ENCODE measurements at places on chromosomes 16 and 17.
A peak's percentile ranks its signal among the peaks of the same experiment; 100 is the strongest.

DNA sequence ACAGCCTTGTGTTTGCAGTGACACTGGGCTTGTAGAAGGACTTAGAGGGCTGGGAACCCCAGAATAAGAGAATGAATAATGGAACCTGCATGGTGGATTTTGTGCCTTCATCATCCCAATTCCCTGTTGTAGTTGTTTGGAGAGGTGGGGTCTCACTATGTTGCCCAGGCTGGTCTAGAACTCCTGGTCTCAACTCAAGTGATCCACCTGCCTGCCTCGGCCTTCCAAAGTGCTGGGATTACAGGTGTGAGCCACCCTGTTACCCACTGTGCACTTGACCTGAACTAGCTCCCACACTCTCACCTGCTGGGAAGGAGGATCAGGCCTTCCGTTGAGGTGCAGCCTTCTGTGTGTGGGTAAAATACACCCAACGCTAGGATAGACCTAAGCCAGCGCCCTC, 55.4 kb downstream of the RAP1GAP2 start:
- DNase-seq, result no peak

- no peak for DNase-seq
Observed at GRCh38 chr16:78198288-78198687, 98.8 kb downstream of the WWOX start.

DNA sequence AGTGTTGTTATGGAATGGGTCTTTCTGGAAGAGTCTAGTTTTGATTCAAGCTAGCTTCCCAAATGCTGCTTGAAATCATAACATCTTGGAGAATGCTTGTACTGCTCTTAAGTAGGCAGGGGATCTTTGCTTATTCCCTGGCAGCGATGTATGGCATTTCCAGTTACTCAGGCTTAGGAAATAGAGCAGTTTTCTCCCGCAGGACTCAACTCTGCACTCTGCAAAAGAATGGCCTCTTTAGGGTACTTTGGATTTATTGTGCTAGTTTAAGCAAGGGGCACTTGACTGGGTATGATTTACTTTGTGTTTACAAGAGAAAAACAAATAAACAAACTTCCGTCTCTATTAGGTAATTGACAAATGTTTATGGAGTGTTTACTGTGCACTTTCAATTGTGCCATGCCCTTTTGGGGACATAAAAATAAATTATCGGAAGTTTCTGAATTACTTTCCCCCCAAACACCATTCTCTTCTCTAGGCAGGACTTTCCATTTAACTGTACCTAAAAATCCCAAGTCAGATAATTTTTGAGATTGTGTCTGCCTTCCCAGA, 164.0 kb downstream of the MAP2K6 start:
- DNase-seq, result no peak

DNA sequence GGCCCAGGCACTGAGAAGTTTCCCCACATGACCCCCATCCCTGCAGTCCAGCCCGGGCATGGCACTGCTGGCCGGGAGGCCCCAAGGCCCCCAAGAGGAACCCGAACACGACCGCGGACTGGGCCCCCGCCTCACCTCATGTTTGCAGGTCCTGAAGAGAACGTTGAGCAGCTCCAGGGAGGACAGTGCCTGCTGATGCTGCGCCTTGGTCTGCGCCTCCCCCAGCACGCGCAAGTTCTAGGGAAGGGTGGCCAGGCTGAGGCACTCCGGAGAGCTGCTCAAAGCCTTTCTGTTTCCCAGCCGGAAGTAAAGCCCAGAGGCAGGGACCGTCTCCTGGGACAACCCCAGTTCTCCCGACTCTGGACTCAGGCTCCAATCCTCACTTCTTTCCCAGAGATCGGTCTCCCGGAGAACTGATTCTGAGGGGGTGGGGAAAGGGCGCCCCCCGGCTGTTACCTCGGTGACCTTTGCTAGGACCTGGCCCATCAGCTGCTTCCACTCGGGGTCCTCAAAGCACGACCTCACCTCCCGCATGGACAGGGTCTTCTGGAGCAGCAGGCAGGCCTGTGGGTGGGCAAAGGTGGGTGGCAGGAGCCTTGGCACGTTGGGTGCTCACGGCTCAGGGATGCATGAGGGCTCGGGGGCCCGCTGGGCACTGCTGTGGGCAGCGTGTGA, 13.7 kb downstream of the MYBBP1A start:
- DNase-seq, result no peak

DNA sequence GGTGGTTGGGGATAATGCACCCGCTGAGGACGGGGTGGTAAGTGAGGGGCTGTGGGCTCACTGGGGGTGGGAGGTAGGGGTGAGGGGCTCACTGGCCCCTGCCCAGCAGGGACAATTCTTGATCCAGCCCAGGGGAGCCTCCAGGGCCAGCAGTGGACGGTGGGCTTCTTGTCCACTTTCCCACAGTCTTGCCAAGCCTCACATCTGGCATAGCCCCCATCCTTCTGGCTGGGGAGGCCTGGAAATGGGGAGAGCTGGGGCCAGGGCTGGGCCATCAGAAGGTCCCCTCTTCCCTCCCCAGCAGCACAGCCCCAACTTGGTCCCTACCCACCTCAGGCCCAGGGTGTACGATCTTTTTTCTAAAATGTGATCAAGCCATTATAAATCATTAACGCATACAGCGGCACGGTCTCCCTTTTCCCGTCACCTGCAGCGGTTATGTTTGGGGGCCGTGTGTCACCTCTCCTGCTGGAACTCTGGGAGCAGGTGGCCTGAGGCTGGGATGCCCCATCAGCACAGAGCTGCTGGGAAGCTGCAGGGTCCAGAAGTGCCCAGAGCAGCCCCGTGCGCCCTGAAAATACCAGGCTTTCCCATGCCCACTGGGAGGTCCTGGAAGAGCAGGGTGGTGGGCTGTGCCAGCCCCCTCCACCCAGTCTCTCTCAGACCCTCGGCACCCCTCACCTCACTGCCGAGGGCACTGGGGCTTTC, 7.2 kb upstream of the SETD6 start:
- DNase-seq, result no peak

DNA sequence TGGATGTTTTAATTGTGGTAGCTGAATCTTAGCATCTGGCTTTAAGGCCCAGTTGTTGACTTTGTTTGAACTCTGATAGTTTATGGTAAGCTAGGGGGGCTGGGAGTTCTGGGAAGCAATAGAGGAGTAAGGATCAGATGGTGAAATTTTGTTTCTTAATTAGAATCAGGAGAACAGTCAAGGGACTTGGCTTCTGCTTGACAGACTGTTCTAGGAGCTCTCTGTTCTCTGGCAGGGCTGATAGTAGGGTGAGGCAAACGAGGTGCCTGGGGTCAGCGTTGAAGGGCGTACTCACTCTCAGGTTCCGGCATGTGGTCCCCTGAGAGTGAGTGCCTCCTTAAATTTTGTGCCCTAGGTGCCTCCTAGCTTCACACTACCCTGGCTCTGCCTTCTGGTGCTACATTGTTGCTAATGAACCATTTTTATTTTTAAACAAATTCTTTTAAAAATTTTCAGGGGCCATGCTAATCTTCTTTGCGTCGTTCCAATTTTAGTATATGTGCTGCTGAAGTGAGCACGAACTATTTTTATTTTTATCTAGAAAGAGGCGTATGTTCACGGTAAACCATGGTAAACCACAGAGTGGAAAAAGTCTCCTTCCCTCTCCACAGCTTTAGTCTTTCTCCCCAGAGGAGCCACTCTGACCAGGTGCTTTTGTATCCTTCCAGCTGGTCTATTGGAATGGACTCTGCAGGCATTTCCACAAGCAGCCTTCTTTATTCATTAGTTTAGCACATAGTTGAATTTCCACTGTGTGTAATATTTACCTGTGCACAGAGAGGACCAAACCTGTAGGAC, 19.7 kb downstream of the SLC7A6 start:
- DNase-seq, result no peak

DNA sequence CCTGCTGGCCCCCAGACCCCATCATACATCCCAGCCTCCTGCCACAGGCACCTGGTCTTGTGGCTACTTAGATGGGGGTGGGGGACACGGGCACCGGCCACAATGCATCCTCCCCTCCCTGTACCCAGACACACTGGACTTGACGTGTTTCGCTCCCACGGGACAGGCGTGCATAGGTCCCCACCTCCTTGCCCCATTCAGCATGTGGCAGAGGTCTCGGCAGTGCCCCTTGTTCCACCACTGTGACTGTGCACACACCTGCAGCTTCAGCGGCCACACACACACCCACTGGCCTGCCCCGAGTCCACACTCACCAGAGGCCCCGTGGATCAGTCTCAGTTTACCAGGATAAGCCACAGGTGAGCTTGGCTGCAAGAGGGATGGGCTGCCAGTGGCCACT, 109.6 kb downstream of the ENGASE start:
- no peak for DNase-seq

GRCh38 chr17:68955181-68955841, at the start of gene ABCA8:
TSS of gene ABCA8 (minus strand) at chr17:68955392. CDS start at chr17:68942034, 13,358 bp downstream.
- no peak for DNase-seq

- DNase-seq, result no peak
Observed at GRCh38 chr17:792277-792676, 10.1 kb downstream of the MRM3 start.

DNA sequence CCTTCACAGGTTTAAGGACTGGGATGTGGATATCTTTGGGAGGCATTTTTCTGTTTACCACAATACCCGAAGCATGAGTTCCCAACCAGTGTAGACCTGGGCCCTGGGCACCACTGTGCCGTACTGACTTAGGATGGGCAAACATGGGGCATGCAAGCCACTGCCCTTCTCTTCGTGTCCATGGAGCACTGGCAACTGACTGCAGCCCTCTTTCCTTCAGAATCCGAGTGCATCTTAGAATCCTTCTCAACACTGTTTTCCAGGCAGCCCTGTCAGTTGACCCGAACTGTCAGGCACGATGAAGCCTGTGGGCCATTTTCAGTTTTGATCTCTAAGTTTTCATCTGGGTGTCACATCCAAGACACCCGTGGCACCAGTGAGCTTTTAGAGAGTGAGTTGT, 59.2 kb downstream of the SHISA6 start:
- DNase-seq, result no peak

GRCh38 chr17:62064791-62065563, at the start of gene MED13:
TSS of gene MED13 (minus strand) at chr17:62065278. CDS start at chr17:62065205, 73 bp downstream.
- peak; percentile 46 for DNase-seq

- no peak for DNase-seq
Observed at GRCh38 chr17:1091190-1091534, 88.6 kb downstream of the ABR start.

- no peak for DNase-seq
Observed at GRCh38 chr16:79756571-79756970, 156.0 kb upstream of the MAF start.

DNA sequence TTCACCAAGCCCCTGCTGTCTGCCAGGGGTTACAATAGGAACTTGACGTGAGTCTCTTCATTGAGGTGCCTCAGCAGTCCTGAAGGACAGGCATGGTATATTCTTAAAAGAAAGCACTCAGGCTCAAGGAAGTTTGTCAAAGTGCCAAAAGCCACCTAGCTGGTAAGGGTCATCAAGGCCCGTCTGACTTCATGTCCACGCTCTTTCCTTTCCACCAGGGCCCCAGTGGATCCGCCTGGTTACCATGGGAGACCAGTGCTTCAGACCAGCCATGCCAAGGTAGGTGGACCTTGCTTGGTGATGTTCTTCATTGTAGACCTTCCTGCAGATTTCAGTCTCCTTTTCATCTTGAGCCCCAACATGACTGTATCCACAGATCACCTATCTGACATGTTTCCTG, 27.6 kb upstream of the CCL1 start:
- DNase-seq, result no peak

GRCh38 chr16:68473358-68474070, 25.2 kb upstream of the SMPD3 start:
- no peak for DNase-seq

- no peak for DNase-seq
Observed at GRCh38 chr17:19646788-19647696, 1.5 kb upstream of the ALDH3A2 start.

DNA sequence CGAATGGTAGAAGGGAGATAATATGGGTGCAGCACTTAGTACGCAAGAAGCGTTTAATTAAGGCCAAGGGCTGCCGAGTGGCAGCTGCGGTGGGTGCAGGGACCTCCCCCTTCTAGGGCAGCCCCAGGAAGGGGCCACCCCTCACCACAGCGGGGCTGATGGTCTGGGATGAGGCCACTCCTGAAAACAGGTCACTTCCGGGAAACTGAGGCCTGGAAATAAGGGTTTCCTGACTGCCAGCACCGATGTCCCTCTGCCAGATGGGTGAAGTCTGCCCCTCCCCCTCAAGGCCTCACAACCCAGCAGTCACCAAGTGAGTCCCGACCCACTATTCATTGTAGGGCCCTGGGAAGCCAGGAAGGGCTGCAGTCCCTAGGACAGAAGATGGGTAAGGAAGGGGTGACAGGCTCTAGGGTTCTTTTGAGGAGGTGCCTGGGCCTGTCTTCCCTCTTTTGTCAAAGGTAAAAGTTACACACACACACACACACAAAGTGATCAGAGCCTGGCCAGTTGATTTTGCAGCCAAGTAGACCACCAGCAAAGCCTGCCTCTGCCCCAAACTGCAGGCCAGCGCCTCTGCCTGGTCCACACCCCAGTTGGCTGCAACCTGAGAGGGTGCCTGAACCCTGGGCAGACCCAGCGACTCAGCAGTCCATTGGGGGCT, 12.5 kb downstream of the SREBF1 start:
- DNase-seq, result peak; percentile 23

- DNase-seq, result no peak
Observed at GRCh38 chr16:81449899-81450608, 5.4 kb downstream of the CMIP start.

- DNase-seq, result no peak
Observed at GRCh38 chr17:72403713-72404209, 282.9 kb downstream of the SOX9 start.

DNA sequence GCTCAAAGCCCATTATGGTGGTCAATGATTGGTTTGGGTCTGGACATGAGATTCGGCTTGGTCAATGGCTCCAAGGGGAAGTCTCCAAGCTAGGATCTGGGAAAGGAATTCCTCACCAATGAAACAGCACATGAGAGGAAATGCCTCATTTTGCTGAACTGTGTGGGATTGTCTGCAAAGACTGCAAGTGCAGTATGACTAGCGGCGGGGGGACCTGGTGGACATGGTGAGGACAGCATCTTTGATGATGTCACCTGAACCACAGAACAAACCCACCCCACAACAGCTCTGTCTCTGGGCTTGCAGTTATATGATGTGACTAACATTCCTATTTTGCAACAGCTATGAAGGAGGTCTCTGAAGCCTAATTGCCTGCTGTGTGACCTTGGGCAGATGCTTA, 50.6 kb upstream of the NKD1 start:
- DNase-seq, result no peak

DNA sequence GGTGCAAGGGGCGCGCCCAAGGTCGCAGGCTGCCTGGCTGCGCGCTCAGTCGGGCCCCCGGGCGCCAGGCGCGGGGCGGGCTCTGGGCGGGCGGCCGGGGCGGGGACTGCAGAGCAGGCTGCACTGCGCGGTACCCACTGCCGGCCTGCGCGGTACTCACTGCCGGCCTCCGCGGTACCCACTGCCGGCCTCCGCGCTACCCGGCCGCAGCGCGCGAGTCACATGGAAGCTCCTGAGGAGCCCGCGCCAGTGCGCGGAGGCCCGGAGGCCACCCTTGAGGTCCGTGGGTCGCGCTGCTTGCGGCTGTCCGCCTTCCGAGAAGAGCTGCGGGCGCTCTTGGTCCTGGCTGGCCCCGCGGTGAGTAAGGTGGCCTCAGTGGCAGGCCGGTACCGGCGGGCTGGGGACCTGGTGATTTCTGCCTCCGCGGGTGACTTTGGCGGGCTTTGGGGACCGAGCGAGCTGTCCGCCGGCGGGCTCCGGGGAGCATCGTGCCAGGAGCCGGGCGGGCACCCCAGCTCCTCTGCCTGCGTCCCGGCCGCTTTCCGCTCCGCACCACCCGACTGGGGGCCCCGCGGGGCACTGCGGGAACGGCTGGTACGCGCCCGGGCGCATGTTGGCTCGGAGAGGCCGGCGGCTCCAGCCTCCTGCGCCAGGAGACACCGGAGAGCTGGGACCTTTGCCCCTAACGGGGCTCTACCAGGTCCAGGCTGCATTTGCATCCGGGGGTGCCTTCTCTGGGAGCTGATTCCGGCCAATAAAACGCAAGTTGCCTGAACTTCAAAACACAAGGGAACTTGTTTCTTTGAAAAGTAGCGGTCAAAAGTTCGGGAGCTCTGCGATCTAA, at the start of gene SLC47A1:
SLC47A1 (plus strand) TSS at position 137 of the 844 bp plus-strand sequence; CDS start at position 223, 86 bp downstream.
- peak; percentile 15 for DNase-seq
